Right lobe of liver (tissue), 6 donors: ENCODE measurements at places on chromosomes 7 and 10. TPM values are rescaled to one million over a fixed set of nuclear protein-coding genes. Genes with fewer than 3 reads are reported as not detected.

FKBP6 gene
- not detected for total RNA-seq

GRCh38 chr7:144854839-144855424 lies 19.1 kb upstream of the TPK1 start:
- no peak for DNase-seq

COL17A1 gene
- total RNA-seq, result not detected

DNA sequence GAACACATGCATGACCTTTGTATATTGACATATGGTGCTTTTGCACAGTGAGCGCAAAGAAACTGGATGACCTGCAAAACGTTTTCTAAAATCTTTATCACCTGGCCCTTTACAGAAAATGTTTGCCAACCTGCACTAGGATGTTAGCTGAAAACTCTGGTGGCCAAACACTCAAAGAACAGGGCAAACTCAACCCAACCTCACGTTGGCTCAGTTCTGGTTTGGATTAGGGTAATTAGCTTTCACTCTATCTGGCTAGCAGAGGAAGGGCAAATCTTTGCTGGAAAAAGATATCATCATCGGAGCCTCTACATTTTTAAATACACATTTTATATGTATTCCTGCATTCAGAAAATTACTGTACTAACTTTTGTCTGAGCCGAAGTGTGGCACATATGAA lies 688.9 kb downstream of the PHTF2 start:
- no peak for DNase-seq

GRCh38 chr10:10579709-10580108 lies 438.0 kb upstream of the CELF2 start:
- no peak for DNase-seq

GRCh38 chr10:44703241-44704155 lies 207.6 kb upstream of the TMEM72 start:
- DNase-seq, result no peak

- no peak for DNase-seq
Measured at GRCh38 chr10:98115031-98115787, 19.2 kb upstream of the R3HCC1L start.

PTF1A gene
- not detected for total RNA-seq

WNT8B gene
- total RNA-seq, result not detected

CPED1 gene
- total RNA-seq, result 24.8 TPM

DNA sequence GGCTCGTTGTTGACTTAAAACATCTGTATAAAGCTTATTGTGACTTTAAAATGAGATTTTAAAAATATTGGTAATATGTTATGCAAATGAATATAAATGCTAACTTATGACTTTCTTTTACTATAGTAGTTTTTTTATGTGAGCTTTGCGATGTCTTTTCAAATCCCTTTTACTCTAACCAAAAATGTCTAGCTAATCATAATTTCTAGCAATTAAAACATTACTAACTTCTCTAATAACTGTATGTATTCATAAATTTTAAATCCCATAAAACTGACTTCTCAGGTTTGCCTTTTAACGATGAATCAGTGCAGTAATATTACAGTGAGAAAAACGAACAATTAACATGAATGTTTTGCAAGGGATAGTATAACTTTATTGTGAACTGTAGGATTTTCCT lies 113.2 kb downstream of the MAPK8 start:
- DNase-seq, result no peak

NPSR1 gene
- total RNA-seq, result not detected

DNA sequence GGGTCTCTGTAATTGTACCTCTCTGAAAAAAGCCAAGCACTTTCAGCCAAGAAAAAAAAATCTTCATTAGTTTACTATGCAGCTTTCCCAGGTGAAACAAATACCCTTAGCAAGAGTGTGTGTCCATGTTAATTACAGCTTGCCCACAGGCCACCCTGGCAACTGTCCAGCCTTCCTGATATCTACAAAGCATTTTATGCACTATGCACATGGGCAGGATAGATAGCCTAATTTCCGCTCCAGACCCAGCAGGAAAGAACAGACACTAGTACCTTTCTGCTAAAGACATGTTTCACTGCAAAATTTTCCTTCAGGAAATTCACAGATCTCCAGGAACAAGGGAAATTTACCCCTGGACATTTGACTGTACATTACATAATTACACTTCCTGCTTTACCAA lies 24.4 kb downstream of the CACNA2D1 start:
- DNase-seq, result no peak

- no peak for DNase-seq
Measured at GRCh38 chr10:102801978-102802377, 35.2 kb downstream of the CYP17A1 start.

DNA sequence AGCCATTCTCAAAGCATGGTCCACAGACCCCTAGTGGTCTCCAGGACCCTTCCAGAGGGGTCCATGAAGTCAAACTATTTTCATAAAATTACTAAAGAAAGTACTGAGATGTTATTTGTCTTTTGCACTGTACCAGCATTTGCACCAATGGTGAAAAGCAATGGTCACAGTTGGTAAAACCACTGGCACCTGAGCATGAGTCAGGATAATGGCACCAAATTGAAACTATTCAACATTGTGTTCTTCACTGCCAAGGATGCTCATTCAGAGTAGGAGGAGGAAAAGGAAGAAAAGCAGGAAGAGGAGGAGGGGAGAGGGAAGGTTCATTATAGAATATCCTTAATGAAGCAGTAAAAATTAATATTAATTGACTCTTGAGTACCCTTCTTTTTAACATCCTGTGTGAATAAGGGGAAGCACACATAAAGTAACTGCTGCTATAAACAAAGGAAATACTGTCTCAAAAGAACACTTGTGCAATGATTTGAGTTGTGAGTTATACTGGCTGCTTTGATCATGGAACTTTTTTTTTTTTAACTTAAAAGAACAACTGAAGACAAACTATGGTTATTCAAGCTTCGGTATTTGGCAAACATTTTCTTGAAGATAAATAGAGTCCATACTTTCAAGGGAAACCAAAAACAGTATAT lies 60.2 kb downstream of the MPP7 start:
- no peak for DNase-seq

GRCh38 chr7:84092207-84092606 lies 102.4 kb downstream of the SEMA3A start:
- no peak for DNase-seq

PNLIPRP3 gene
- not detected for total RNA-seq

DNA sequence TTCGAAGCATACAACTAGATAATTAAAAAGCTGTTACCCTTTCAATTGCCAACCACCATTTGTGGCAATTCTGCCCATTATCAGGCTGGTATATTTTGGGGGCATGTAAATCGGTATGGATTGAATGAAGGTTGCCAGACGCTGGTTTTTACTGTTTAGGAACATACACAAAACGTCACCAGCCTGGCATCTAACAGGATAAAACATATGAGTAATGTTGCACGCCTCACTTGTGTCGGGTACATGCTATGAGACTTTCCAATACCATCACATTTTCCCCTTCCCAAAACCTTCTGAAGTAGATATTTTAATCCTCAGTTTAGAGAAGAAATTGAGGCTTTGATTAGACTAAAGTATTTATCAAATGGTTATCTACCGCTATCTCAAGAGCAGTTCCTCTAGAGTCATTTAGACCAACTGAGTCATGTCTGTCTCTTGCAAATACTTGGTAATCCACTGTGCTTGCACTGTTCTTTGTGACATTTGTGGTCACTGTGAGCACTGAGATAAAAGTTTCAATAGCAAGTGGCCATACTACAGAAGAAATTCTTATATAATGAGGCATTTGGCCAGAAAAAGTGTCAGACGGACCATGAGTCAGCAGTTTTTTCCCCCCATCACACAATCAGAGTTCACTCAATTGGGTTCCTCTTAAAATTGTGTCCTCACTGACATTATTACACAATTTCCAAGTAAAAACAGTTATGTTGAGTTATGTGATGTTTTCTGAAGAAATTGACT lies 498.7 kb downstream of the NXPH1 start:
- DNase-seq, result no peak

- no peak for DNase-seq
Measured at GRCh38 chr7:105367458-105367857, 21.3 kb downstream of the SRPK2 start.

PKD2L1 gene
- total RNA-seq, result 0.22 TPM

GRCh38 chr7:116991233-116991632 lies 37.9 kb downstream of the ST7 start:
- no peak for DNase-seq

GRCh38 chr10:82319074-82319473 lies 444.1 kb downstream of the NRG3 start:
- DNase-seq, result no peak

CPEB3 gene
- 5.7 TPM for total RNA-seq

GRCh38 chr7:106883456-106884026 lies 18.5 kb downstream of the PIK3CG start:
- no peak for DNase-seq

GRCh38 chr10:89805599-89806013 lies 104.2 kb downstream of the KIF20B start:
- no peak for DNase-seq

GRCh38 chr10:24873281-24873683 lies 79.1 kb downstream of the PRTFDC1 start:
- DNase-seq, result no peak

SUV39H2 gene
- 5.0 TPM for total RNA-seq

DNA sequence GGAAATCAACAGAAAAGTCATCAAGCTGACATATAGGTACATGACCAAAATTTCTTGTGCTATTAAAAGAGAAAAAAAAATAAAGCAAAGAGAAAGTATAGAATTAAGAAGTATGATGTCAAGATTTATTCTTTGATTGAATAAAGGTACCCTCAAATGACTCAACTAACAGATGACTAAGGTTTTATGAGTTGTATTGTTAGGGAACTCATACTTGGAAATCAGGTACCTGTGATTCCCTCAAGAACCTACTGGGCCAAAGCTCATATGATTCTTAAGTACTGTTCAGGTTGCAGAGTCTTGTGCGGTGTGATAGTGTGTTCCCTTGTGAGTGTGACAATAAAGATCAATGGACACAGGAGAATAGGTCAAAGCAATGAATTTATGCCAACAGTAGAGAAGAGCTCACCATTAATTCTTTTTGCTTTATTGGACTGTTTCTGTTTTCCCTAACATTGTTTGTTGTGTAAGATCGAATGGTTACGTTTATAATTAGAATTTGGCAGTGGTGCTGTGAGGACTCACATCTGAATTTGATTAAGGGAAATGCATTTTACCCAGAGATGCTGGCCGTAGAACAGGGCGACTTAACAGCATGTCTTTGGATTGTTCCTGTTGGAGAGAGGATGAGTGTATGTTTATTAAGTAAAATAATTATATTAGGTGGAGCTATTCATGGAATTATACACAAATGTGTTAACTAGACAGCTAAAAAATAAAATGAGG lies 293.2 kb upstream of the SEMA3D start:
- DNase-seq, result no peak

- no peak for DNase-seq
Measured at GRCh38 chr7:113890331-113891030, 28.3 kb downstream of the PPP1R3A start.

GRCh38 chr7:74164985-74165456 lies 9.1 kb upstream of the EIF4H start:
- no peak for DNase-seq

DNA sequence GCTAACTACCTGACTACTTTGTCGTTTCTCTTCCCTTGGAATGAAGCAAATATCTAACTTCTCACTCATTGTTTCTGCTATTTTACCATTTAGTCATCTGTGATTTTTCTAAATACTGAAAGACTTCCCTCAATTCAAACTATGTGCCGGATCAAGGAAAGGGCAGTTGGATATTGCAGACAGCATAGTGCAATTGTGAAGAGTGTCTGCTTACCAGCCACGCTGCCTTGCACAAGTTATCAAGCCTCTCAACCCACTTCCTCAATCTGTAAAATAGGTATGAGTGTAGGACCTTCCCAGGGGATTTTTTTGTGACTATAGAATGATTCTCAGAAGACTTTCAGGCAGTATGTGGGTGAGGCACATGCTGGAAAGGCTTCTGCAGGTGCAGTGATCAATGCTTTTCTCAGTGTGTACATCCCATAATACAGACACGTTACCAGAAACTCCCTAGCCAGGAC lies 54.3 kb downstream of the EGFR start:
- DNase-seq, result no peak

- no peak for DNase-seq
Measured at GRCh38 chr10:7906128-7906527, 87.8 kb downstream of the TAF3 start.

DNA sequence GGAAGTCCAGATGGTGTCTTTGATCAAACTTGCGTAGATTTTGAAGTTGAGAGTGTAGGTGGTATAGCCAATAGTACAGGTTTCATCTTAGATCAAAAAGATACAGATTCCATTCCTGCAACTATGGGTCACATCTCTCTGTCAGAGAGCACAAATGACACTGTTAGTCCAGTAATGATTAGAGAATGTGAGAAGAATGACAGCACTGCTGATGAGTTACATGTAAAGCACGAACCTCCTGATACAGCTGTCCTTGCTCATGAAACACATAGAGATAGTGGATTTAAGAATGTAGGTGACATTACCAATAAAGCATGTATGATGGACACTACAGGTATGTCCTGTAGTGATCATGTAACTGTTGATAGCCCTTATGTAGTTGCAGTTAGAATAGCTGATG lies 59.1 kb downstream of the LOXL4 start:
- DNase-seq, result no peak

PI4K2A gene
- total RNA-seq, result 7.8 TPM

- no peak for DNase-seq
Measured at GRCh38 chr7:26525398-26526264, 234.0 kb downstream of the SNX10 start.

GRCh38 chr7:129501760-129502707 lies at the start of gene SMKR1:
Gene SMKR1, plus strand, starts transcription at chr7:129502531. Its CDS starts 294 bp downstream, at chr7:129502825.
- DNase-seq, result peak; percentile 82
